ENCODE measurements at places on chromosomes 2 and 18.

DNA sequence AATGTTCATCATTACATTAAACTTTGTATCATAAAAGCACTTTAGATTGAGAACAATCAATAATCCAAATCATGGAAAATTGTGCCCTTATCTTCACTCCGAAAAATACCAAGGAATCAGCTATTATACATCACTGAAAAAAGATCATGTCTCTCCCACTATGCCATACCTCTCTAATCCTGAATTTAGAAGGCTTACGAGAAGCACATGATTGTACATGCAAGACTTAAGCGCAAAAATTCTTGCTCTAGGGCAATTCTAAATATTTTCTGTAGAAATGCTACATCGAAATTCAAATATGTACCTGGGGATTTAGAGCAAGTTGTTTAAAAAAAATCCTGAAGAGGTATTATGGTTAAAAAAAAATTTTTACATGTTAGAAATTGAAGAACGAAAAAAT is 1.3 kb downstream of the CYTIP start:
- no peak for DNase-seq

- DNase-seq = no peak
Measured at GRCh38 chr2:66069937-66070720, 364.8 kb upstream of the MEIS1 start.

DNA sequence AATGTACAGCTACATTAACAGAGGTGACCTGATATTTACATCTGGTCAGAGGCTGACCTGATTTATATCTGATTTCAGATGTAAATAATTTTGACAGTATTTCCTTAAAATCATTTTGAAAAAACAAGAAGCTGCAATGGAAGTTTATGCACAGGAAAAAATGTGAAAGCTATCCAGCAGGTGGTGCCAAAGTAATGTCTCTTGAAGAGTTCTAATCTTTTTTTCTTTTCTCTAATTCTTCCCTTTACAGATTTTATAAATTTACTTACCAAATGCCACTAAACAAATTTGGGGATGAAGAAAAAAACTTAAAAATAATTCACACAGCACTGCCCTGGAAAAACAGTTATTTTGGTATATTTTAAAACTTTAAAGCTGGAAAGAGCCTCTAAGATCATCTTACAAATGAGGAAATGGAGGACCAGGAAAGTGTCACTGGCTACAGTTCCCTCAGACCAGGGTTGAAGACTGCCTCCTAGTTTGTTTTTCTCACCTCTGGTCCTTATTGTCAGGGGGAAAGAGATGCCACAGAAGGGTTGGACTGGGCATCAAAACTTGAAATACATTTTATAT is 16.4 kb upstream of the FBLN7 start:
- DNase-seq = no peak

DNA sequence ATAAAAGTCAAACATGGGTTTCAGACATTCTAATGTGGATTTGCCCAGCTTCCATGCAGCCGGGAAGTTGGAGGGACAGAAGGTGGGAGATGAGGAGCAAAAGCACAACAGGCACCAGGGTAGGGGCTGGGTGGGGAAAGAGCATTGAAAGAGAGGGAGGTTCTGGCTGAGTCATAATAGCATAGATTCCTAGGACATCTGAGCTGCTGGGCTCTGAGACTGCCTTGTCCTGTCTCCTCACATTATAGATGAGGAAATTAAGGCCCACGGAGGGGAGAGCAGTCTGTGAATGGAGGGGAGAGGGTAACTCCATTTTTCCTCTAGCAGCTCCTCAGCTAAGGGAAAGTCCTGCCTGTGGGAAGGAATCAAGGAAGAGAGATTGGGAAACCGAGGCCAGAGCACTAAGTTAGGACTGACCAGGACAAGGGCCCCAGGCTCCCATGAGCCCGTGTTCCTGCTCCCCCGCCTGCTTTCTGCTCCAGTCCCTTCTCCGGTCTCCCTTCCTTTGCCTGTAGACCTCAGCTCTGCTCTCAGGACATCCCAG is 26.2 kb downstream of the SH2D6 start:
- DNase-seq = no peak

GRCh38 chr18:78571831-78572347 is 407.7 kb upstream of the SALL3 start:
- no peak for DNase-seq

- DNase-seq = no peak
Measured at GRCh38 chr2:54632733-54633692, 90.4 kb upstream of the EML6 start.

- no peak for DNase-seq
Measured at GRCh38 chr2:52961403-52961802, 806.2 kb upstream of the CHAC2 start.

- no peak for DNase-seq
Measured at GRCh38 chr2:70743677-70744076, 24.3 kb downstream of the ADD2 start.

DNA sequence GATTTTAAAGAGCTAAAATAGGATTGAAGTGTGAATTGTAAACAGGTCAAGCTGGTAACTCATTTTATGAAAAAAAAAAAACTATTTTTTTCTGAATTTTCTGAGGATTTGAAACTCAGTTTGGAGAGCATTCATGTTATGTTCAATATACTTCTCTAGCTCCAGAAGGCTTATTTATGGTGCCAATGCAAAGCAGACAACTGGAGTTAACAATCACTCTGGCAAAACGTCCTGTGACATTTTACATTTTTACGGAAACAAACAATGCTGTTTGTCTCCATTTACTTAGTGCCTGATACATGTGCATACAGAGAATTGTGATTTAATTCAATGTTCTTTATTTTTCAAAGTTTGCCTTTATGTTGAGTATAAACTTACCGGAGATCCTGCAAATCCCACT is 96.0 kb downstream of the COL5A2 start:
- DNase-seq = no peak

GRCh38 chr18:77478646-77479442 is 229.2 kb downstream of the GALR1 start:
- no peak for DNase-seq

DNA sequence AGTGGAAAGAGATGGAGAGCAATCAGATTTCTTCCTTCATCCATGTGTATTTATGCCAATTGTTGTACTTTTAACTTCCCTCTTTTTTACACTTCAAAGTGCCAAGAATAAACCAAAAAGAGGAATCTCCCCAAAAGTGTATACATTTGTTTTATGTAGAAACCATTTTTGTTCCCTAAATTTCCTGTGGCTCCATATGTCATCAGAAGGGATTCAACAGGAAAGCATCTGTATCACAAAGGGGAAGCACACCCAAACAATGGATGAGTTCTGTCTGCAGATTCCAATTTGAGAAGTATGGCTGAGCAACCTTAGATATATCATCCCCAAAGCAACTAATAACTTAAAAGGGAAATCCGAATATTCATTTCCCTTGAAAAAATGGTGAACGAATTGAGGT is 275.0 kb downstream of the MREG start:
- DNase-seq = no peak

DNA sequence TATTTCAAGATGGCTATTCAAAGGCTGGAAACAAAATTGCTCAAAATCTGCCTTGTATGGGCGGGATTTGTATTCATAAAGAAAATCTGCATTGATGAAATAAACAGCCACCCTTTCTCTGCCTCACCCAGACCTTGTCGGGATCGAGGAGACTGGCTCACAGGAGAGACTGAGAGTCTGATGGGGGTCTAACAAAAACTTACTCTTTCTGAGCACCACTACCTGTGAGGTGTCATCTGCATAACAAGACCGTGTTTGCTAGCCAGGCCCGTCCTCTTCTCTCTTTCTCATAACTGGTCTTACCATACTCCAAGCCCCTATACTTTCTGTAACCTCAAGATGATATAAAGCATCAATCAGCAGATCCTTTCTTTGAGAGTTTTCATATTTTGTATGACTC is 115.6 kb downstream of the INO80D start:
- DNase-seq = no peak

DNA sequence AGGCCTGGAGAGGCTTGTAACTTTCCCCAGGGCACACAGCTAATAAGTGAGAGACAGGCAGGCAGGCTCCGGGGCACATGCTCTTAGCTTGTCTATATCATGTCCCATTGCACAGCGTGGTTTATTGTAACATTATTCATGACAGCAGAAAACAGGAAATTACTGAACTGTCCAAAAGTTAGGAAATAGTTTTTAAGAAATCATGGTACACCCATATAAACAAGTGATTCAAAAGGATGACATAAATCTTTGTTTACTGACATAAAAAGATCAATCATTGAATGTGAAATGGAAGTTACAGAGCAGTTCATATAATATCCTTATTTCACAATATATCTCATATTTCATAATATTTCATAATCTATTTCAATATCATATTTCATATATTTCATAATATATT is 34.3 kb upstream of the TXNDC2 start:
- no peak for DNase-seq

DNA sequence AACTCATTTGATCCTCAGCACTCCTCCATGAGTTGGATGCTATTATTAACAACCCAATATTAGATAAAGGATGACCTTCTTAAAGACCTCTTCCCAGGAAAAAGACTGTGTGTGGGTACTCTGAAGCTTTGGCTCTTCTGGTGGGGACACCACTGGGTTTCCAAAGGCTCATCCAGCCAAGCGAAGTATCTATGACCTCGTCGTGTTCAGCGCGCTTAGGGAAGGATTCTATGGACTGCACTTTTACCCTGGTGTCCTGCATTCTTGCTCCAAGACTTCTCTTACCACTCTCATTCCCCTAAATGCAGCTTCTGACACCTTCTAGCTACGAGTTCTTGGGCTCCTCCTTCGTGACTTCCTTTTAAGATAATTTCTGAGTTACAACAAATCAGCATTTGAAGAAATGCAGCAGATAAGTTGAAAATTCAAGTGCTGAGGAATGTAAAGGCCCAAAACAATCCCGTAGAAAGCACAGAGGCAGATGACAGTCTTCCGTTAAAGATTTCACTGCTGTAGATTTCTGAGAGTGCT is 673 bp upstream of the HNMT start:
- DNase-seq = no peak

DNA sequence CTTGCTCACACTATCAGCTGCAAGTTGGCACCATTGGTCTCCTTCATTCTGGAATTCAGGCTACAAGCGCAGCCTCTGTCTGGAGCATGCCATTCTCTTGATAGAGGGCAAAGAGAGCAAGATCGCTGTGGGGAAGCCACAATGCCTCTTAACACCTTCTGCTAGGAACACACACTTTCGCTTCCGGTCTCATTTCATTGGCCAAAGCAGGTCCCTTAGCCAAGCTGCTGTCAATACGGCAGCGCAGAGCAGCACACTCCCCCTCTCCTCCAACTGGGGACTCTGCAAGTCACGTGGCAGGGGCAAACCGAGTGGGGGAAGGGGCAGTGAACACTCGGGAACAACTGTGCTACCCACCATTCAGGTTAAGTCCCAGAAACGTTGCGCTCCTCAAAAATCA is 98.1 kb downstream of the MMADHC start:
- no peak for DNase-seq

All from stimulated activated CD8-positive, alpha-beta memory T cell treated with anti-CD3 and anti-CD28 coated beads, Interleukin-7, amount 100 ng/mL, for 24 hours (primary cell).